Endothelial cell (in vitro differentiated cells): ENCODE measurements at places on chromosomes 11 and 22. TPM values are rescaled to one million over a fixed set of nuclear protein-coding genes. Genes with fewer than 3 reads are reported as not detected.

DNA sequence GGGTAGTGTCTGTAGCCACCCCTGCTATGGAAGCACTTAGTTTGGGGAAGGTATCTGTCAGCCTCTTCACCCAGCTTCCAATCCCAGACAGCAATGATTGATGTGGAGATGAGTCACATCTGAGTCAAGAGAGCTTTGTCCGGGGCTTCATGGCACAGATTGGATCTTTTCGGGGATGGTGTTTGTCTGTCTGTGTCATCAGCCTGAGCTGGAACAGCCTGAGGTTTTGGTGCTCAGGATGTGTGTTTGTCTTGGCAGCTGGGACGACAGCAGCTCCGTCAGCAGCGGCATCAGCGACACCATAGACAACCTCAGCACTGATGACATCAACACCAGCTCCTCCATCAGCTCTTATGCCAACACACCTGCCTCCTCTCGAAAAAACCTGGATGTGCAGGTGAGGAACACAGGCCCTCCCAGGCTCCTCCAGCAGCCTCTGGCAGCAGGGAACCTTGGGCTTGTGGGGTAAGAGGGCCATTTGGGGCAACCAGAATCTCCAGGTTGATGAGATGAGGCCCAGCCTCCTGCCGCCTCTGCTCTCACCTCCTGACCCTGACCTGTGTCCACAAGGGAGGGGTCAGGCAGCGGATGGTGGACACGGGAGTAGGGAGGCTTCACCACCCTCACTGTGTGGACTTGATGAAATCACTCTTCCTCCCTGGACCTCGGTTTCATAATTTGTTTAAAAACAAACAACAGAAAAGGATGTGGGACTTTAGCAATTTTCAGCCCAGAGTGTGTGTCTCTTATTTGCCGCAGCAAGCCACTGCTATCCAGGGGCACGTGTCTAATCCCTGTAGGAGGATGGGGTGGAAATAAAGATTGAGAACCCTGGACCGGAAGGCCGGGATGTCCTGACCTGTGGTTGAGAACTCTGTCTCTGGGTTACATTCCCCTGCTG is 124.3 kb downstream of the DBX1 start:
- H3K36me3 ChIP-seq, result no peaks in the 10 kb centered on the region
- no peak for DNase-seq
- H3K4me1 ChIP-seq, result peaks cover 37% of the 10 kb centered on the region
- no peak overlapping the region for H3K4me3 ChIP-seq

- H3K36me3 ChIP-seq, result no peaks in the 10 kb centered on the region
- no peak overlapping the region for H3K4me3 ChIP-seq
- H3K4me1 ChIP-seq, result peaks cover 2% of the 10 kb centered on the region
- no peak for DNase-seq
Measured at GRCh38 chr11:36475192-36475591, 34.9 kb downstream of the TRAF6 start.

- H3K27me3 ChIP-seq, result peaks cover 2% of the 10 kb centered on the region
- H3K27ac ChIP-seq, result no peak overlapping the region
- no peak overlapping the region for H3K4me3 ChIP-seq
- peaks cover 3% of the 10 kb centered on the region for H3K36me3 ChIP-seq
- DNase-seq, result no peak
Measured at GRCh38 chr11:42363701-42364100, 904.2 kb upstream of the LRRC4C start.

DNA sequence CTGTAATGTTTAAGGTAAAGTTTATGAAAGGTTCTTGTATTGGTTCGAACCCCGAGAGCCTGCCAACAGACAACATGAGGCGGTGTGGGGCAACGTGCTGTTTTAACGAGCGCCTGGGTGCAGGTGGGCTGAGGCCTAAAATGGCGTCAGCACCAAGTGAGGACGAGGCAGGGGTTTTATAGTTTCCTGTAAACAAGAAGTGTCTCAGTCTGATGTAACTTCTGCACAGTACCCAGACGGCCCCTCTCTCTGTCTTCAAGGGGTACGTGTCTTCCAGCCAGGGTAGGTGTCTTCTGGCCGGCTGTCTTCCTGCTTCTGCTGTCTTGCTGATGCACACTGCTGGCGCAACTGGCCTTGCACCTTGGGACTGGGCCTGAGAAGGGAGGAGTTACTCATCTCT is 2.7 kb downstream of the PPFIBP2 start:
- H3K4me3 ChIP-seq, result no peak overlapping the region
- no peak for DNase-seq
- peaks cover 13% of the 10 kb centered on the region for H3K4me1 ChIP-seq
- no peak overlapping the region for H3K27ac ChIP-seq
- peaks cover 16% of the 10 kb centered on the region for H3K27me3 ChIP-seq
- no peaks in the 10 kb centered on the region for H3K36me3 ChIP-seq

- no peak overlapping the region for H3K4me3 ChIP-seq
- H3K27me3 ChIP-seq, result no peaks in the 10 kb centered on the region
- H3K36me3 ChIP-seq, result peaks cover 9% of the 10 kb centered on the region
- H3K4me1 ChIP-seq, result peaks cover 8% of the 10 kb centered on the region
- no peak for DNase-seq
Measured at GRCh38 chr11:82818409-82819043, 81.7 kb downstream of the PRCP start.

DNA sequence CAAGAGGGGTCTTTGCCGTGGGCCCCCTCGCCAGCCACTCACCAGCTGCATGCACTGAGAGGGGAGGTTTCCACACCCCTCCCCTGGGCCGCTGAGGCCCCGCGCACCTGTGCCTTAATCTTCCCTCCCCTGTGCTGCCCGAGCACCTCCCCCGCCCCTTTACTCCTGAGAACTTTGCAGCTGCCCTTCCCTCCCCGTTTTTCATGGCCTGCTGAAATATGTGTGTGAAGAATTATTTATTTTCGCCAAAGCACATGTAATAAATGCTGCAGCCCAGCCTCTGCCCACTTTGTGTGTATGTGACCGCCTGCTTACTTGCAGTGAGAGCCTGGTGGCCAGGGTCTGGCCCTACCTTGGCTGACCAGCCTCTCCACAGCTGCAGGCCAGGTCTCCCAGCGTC is 2.8 kb upstream of the CRACR2B start:
- H3K4me1 ChIP-seq, result peaks cover 18% of the 10 kb centered on the region
- H3K4me3 ChIP-seq, result no peak overlapping the region
- no peak for DNase-seq
- no peaks in the 10 kb centered on the region for H3K36me3 ChIP-seq

- no peak overlapping the region for H3K27ac ChIP-seq
- DNase-seq, result no peak
- H3K36me3 ChIP-seq, result no peaks in the 10 kb centered on the region
- H3K27me3 ChIP-seq, result no peaks in the 10 kb centered on the region
Measured at GRCh38 chr11:23688835-23689234, 808.0 kb upstream of the LUZP2 start.

GRCh38 chr11:117786135-117786870 is 10.7 kb downstream of the DSCAML1 start:
- H3K36me3 ChIP-seq, result no peaks in the 10 kb centered on the region
- no peak overlapping the region for H3K27ac ChIP-seq
- peaks cover 7% of the 10 kb centered on the region for H3K27me3 ChIP-seq
- H3K4me3 ChIP-seq, result no peak overlapping the region
- no peak for DNase-seq

- H3K4me1 ChIP-seq, result no peaks in the 10 kb centered on the region
- H3K27ac ChIP-seq, result no peak overlapping the region
- no peak for DNase-seq
- H3K36me3 ChIP-seq, result no peaks in the 10 kb centered on the region
- H3K27me3 ChIP-seq, result peaks cover 2% of the 10 kb centered on the region
- no peak overlapping the region for H3K4me3 ChIP-seq
Measured at GRCh38 chr11:93123351-93123898, 74.4 kb downstream of the SLC36A4 start.

DNA sequence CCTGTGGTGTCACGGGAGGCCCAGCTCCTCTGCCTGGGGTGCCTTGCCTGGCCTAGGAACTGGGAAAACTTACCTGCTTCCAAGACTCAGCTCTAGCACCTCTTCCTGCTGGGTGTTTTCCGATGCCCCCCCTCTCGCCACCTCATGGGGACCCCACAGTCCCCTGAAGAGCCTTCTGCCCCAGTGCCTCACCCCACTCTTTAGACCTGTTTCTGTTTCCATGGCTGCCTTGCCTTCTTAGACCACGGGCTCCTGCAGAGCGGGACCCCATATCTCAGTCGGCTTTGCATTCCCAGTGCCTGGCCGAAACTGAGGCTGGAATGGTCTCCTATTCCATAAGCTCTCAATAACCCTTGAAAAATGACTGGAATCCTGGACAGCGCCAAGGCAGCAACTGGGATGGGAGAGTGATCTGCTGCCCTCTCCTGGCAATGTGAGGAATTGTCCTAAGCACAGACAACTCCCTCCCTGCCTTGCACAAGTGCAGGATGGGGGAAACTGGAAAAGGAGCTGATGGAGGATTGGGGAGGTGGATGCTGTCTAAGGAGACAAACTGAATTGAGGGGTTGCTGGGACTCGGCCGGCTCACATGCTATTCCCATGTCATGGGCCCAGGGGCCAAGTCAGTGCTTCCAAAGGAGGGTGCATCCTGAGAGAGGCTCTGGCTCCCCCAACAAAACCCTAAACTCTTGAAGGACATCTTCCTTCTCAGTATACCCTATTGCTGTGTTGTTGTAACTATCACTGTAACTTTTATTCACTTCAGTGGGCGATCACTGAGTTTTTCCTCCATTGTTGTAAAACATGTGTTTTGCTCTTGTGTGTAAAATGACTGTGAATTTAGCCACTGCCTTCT is 26.6 kb upstream of the IL17RA start:
- no peak overlapping the region for H3K4me3 ChIP-seq
- H3K27ac ChIP-seq, result no peak overlapping the region
- DNase-seq, result peak; percentile 79
- peaks cover 15% of the 10 kb centered on the region for H3K4me1 ChIP-seq

- peaks cover 3% of the 10 kb centered on the region for H3K27me3 ChIP-seq
- H3K36me3 ChIP-seq, result no peaks in the 10 kb centered on the region
- H3K4me1 ChIP-seq, result no peaks in the 10 kb centered on the region
- H3K4me3 ChIP-seq, result no peak overlapping the region
- H3K27ac ChIP-seq, result no peak overlapping the region
- no peak for DNase-seq
Measured at GRCh38 chr11:111046291-111046690, 199.2 kb upstream of the POU2AF2 start.

DNA sequence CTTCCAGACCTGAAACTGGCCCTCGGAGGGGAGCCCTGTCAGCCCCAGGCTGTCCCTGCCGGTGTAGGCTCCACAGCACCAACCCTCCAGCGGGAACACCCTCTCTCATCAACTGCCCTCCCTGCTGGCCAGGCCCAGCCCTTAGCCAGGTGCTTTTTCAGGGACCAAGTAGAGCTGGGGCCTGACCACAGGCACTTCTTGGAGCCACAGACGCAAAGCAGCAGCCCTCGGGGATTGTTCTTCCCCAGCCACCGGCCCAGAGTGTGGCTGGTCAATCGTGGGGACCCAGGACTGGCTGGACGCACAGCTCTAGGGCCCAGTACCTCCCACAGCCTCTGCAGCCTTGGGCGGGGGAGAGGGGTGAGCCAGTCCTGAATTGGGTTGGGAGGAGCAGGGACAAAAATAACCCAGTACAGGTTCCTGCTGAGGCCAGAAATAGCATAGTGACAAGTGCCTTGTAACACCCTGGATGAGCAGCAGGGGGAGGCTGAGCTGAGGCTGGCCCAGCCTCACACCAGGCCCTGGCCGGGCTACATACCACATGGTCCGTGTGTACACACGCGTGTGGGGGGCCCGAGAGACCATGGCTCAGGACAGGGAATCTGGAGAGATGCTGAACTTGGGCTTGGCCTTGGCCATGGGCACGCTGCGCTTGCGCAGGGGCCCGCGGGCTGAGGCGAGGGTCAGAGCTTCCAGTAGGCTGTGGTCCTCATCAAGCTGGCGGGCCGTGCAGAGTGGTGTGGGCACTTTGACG is 2.0 kb downstream of the KCNJ11 start:
- DNase-seq, result peak; percentile 76
- no peak overlapping the region for H3K4me3 ChIP-seq
- no peaks in the 10 kb centered on the region for H3K4me1 ChIP-seq
- H3K36me3 ChIP-seq, result no peaks in the 10 kb centered on the region
- H3K27ac ChIP-seq, result no peak overlapping the region

- no peak for DNase-seq
- H3K36me3 ChIP-seq, result peaks cover 5% of the 10 kb centered on the region
Measured at GRCh38 chr11:5736396-5736795, at the start of gene OR56B1. TSS of gene OR56B1 (plus strand) at chr11:5736448. CDS start at chr11:5736517, 69 bp downstream.

- H3K4me1 ChIP-seq, result peaks cover 7% of the 10 kb centered on the region
- no peaks in the 10 kb centered on the region for H3K36me3 ChIP-seq
- DNase-seq, result no peak
- peaks cover 1% of the 10 kb centered on the region for H3K27me3 ChIP-seq
- no peak overlapping the region for H3K27ac ChIP-seq
Measured at GRCh38 chr22:45750626-45751025, 79.0 kb downstream of the ATXN10 start.

DNA sequence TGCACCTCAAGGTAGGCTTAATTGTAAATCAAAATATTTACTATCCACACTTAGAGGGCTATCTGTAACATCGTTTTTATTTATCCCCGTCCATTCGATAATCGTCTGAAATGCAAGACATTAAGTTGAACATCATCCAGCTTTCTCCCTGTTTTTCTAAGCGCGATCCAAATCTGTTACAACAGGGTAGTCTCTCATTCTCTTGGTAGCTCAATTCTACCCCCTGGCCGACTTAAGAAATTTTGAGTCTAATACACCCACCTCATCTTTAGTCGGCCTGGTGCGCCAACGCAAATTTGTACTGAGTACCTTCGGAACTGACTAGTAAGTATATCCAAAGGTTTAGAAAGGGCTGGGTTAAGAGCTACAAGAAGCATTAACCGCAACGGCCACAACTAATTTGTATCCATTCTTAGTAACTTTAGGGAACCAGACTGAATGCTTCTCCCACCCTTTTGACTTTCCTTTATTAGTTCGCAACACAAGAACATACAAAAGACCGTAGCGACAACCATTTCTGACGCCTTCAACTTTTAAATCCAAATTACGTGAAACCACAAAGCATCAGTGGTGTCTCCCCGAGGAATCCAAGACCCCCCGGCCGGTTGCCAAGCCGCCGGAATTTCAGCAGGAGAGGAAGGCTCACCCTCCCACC is 1.0 kb upstream of the ZNF143 start:
- H3K4me1 ChIP-seq, result peaks cover 16% of the 10 kb centered on the region
- H3K36me3 ChIP-seq, result peaks cover 3% of the 10 kb centered on the region
- peak overlapping the region; percentile 99 for H3K27ac ChIP-seq
- H3K27me3 ChIP-seq, result peaks cover 8% of the 10 kb centered on the region
- H3K4me3 ChIP-seq, result peak overlapping the region; percentile 99

SAA4 gene
- total RNA-seq, result not detected

USP2 gene
- total RNA-seq, result 1.5 TPM

CNGA4 gene
- not detected for total RNA-seq
